ENCODE measurements at places on chromosomes 7 and 10. TPM values are rescaled to one million over a fixed set of nuclear protein-coding genes. Genes with fewer than 3 reads are reported as not detected.

Gene CRPPA
- 5.9 TPM for total RNA-seq

DNA sequence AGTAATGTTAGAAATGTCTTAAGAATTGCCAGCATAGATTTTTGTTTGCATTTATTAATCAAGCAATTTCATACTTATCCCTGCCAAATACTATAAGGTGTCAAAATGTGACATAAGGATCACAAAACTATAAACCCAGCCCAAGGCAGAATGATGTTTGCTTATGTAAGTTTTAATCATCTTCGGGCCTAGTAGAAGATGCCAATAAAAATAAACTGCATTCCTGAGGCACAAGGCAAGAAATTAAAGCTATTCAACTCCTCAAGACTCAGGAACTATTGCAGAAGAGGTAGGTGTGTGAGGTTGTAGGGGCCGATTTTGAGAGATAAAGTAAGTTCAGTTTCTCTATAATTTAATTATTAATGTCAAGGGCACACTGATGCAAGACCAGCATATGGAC is 189.4 kb upstream of the AHR start:
- no peak for DNase-seq

DNA sequence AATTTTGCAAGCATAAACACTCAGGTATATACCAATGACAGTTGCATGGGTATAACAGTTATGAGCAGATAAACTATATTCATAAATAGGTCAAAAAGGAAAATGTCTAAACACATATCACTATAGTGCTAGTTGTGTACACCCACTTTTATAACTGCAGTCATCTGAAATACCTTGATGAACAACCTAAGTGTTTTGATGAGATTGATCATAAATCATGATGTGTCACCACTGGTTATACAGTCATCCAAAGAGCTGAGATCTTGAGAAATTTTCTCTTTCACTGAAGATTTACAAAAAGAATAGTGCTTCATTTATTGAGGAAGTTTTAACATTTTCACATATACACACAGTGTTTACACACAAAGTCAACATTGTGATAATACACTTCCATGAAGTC is 78.6 kb upstream of the SLC25A13 start:
- DNase-seq = no peak

GRCh38 chr7:102147008-102147407 is 139.7 kb upstream of the SH2B2 start:
- no peak for DNase-seq

- no peak for DNase-seq
Measured at GRCh38 chr7:17367502-17367901, 69.0 kb downstream of the AHR start.

DNA sequence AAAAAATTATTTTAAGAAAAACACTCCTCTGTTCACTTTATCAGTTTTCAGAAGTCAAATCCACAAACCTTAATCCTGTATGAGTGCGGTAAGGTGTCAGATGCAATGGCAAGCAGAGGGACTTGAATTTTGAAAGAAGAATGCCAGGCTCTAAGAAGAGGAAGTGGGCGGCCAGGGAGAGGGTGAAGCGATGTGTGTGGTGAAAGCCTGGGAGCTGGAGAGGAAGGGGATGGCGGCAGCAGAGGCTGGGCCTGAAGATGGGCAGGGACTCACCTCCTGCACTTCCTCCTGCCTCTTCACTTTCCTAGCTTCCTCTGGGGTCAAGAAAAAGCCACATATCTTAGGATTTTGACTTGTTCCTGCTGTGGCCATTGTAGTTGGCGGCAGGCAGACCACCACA is 609.6 kb downstream of the PARD3 start:
- DNase-seq = no peak

DNA sequence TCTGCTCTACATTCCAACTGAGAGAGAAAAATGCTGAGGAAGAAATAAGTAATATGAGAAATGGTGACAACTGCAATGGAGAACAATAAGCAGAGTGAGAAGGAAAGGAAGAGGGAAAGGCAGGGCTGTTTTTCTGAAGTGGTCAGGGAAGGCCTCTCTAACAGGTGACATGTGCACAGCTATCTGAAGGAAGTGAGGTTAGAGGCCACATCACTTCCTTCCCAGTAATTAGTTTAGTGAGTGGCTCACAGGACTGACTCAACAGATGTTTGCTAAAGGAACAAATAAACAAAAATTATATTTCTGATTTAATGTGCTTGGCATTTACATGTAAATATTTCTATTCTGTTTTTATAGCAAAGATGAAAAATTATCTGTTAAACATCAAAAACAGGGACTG is 77.9 kb downstream of the ARHGAP21 start:
- no peak for DNase-seq

DNA sequence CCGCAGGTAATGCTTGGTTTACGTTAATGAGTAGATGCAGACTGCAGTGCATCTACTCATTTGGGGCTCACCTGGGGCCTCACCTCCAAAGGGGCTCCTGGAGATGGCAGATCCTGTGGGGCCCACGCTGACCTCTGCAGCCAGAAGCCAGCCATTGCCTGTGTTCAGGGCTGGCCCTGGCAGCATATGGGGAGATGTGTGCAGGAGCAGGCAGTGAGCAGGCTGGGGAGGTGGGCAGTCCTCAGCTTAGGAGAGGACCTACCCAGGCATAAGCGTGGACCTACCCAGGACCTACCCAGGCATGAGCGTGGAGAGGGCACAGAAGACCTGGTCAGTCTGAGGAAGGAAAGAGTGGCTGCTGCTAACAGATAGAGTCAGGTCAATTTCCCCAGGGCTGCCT is 178.5 kb downstream of the PTPRN2 start:
- DNase-seq = no peak

DNA sequence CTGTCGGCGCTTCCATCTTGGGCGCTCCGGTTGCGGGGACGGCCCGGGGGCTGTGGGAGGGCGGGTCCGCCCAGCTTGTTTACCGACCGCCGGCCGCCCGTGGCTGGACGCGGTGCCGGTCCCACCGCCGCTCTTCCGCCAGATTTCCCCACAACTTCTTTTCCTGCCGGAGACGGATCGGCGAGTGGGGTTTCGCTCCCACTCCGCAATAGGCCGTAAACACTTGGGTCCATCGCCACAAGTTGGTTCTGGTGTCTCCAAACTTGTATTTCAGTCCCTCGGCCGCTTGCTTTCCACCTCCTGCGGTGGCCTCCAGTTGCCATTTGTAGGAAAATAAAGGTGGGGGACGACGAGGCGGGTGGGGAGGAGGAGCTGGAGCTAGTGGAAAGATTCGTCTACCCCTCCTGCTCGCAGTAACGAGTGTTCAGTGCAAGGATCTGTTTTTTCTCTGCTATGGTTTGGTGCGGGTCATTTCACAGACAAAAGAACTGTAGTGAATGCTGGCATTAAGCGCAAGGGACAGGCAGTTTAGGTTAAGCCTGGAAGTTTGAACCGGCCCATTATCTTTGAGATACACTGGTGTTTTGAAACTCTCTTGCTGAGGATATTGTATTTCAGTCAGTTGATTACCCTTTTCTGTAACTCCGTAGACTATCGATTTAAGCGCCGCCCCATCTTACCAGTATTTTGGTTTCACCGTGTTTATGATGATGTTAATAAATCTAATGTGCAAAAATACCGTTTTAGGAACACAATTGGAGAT is 24.3 kb upstream of the ZRANB1 start:
- peak; percentile 88 for DNase-seq

Gene HOXA9
- total RNA-seq = 36.8 TPM

- no peak for DNase-seq
Measured at GRCh38 chr7:77745746-77746145, 49.5 kb downstream of the RSBN1L start.

GRCh38 chr7:19963695-19964094 is 190.3 kb upstream of the TMEM196 start:
- DNase-seq = no peak

Gene GPR26
- not detected for total RNA-seq

DNA sequence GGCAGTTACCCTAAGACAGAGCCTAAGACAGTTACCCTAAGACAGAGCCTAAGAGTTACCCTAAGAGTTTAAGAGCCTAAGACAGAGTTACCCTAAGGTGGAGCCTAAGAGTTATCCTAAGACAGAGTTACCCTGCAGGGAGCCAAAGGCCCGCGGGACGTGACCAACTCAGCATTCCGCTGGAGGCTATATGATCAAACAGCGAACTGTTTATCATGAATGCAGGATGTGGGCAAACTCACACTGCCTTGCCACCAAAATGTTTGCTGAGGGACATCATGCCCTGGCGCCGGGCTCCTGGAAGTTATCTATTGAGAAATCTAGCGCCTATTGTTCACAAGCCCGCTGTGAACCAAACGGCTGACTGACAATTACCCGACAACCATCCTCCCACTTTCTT is 49.9 kb downstream of the BLVRA start:
- DNase-seq = no peak

- no peak for DNase-seq
Measured at GRCh38 chr7:1320616-1321240, 88.1 kb downstream of the UNCX start.

Gene ATOH7
- total RNA-seq = 0.16 TPM

All from kidney (tissue), 22 donors.